Activated T-cell treated with anti-CD3 and anti-CD28 coated beads, Interleukin-2, amount 50 U/mL, for 48 hours (primary cell): ENCODE measurements at places on chromosomes 1 and 21.

- DNase-seq, result no peak
Measured at GRCh38 chr1:61101536-61101935, 19.2 kb downstream of the NFIA start.

- peak; percentile 22 for DNase-seq
Measured at GRCh38 chr1:186740324-186740723, 60.1 kb upstream of the PTGS2 start.

- DNase-seq, result no peak
Measured at GRCh38 chr21:15437883-15438282, 291.9 kb upstream of the USP25 start.

GRCh38 chr1:46747683-46748288 lies 28.9 kb upstream of the EFCAB14 start:
- no peak for DNase-seq

- DNase-seq, result no peak
Measured at GRCh38 chr1:34358636-34359035, 181.9 kb downstream of the C1orf94 start.

- DNase-seq, result no peak
Measured at GRCh38 chr1:5265438-5266075, 611.1 kb downstream of the AJAP1 start.
